ENCODE measurements at places on chromosomes 7 and 10. TPM values are rescaled to one million over a fixed set of nuclear protein-coding genes. Genes with fewer than 3 reads are reported as not detected.

Gene GNG11
- 33.2 TPM for total RNA-seq

Gene TMEM184A
- 0.16 TPM for total RNA-seq

GRCh38 chr7:31569528-31569927 is 55.6 kb downstream of the ITPRID1 start:
- no peak for DNase-seq

GRCh38 chr10:11209830-11210181 is 192.1 kb downstream of the CELF2 start:
- DNase-seq, result no peak

DNA sequence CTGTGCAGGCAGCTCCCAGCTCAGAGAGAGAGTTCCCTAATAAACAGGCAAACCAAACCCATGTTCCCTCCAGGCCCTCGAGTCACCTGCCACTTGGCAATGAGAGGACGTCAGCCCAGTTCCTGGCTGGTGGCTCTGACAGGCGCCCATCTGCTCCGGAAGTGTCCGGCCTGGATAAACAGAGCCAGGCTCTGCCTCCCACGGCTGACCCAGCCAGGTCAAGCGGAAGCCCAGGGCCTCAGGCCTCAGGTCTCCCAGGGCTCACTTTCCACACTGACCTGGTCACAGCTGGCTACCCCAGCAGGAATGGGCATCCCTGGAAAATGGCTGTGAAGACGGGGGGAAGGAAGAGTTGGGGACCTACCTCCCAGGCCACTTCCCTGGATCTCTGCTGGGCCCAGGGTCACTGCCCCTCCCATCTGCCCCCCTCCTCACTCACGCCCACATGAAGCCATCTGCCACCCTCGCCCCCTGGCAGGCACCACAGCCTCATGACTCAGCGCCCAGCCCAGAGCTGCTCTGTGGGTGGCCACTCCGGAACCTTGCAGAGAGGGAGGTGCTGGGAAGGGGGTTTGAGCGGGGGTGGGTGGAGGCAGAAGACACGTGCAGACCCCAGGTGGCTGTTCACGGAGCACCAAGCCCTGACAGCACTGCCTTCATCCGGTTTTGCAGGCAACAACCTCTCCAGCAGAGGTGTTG is 37.4 kb upstream of the DUSP5 start:
- peak; percentile 89 for DNase-seq

GRCh38 chr7:47183862-47184590 is 397.9 kb downstream of the TNS3 start:
- DNase-seq, result no peak

GRCh38 chr7:74417419-74417971 is 36.2 kb upstream of the GTF2IRD1 start:
- DNase-seq, result no peak

Gene CYP26C1
- total RNA-seq, result 0.22 TPM

Gene LIPN
- 0.74 TPM for total RNA-seq

GRCh38 chr10:95214369-95214768 is 20.3 kb downstream of the ACSM6 start:
- DNase-seq, result no peak

DNA sequence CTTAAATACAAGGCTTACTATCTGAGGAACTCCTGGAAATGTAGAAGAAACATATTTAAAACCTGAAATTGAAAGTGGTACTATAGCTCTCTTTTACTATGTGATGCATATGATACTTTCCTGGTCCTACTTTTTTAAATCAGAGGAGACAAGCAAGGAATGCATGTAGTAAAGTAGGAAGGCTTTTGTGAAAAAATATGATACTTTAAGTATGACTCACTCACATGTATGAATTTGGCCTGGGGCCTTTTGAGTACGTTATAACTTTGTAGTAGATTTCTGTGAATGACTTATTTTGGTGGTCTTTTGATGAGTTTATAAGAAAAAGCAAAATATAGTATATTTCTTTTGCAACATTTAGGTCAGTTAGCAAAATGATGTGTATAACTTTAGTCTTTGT is 53.8 kb downstream of the TAX1BP1 start:
- no peak for DNase-seq

Gene CCDC71L
- total RNA-seq, result 122 TPM

GRCh38 chr7:130982160-130982638 is 248.2 kb upstream of the KLF14 start:
- DNase-seq, result no peak

DNA sequence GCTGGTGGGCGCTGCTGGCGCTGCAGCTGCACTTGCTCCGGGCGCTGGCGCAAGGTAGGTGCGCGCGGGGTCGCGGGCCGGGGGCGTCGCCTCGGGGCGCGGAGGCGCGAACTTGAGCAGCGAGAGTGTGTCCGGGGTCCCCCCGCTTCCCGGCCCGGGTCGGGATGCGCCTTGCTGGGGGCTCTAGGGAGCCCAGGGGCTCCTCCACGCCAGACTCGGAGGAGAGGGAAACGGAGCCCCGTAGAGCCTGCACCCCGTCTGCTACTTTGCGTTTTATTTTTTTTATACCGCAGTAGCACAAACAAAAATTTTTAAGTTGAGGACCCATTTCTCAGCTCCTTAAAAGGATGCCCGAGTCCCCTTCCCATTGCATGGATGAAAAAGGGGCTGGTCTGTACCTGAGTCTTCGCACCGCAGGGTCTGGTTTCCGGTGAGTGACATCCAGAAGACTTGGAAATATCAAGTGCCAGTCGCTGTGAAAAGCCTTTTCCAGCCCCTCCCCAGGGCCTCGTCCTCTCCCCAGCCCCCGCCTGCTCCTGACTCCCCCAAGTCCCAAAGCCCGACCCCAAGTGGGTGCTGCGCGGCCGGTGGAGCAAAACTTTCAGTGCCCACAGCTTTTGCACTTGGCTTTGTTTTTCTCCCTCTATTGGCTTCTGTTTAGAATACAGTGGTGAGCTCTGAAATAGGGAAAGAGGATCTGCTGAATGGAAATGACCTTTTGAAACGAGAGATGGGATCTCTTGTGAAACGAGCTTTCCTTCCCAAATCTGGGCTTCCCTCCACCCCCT is 973 bp downstream of the SDK1 start:
- no peak for DNase-seq

- DNase-seq, result no peak
Observed at GRCh38 chr10:3584926-3585784, 199.9 kb downstream of the KLF6 start.

DNA sequence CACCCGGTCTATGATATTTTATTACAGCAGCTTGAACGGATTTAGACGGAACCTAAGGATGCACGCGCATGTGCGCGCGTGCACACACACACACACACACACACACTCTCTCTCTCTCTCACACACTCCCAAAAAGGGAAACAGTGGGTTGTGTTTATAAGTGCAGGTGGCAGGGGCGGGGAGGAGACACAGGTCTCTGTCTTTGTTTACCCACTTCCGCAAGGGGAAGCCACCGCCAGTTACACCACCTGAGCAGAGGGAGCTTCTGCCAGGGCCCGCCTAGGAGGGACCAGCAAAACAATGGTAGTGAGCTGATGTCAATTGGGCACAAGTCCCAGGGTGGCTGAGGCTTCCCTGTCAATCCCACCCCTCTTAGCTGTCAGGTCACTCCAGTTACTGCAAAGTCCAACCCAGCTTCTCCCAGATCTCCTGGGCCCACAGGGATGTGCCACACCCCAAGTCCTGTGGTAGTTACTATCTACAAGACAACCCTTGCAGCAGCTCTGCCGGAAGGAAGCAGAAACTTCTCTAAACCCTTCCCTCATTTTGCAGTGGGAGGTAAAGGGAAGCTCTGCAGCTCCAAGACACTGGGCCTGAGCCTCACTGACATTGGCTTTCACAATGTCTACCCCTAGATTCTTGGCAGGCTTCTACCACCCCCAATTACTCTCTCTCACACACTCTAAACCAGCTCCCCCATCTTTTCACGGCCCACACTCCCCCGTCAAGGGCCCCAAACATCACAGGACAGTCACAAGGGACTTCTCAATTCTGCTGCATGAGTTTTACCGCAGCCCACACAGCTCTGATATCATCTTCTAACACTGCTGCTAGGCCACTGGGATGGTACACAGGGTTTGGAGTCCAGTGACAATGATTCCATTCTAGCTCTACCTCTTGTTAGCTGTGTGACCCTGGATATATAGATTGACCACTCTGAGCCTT is 17.6 kb downstream of the ANXA11 start:
- peak; percentile 45 for DNase-seq

DNA sequence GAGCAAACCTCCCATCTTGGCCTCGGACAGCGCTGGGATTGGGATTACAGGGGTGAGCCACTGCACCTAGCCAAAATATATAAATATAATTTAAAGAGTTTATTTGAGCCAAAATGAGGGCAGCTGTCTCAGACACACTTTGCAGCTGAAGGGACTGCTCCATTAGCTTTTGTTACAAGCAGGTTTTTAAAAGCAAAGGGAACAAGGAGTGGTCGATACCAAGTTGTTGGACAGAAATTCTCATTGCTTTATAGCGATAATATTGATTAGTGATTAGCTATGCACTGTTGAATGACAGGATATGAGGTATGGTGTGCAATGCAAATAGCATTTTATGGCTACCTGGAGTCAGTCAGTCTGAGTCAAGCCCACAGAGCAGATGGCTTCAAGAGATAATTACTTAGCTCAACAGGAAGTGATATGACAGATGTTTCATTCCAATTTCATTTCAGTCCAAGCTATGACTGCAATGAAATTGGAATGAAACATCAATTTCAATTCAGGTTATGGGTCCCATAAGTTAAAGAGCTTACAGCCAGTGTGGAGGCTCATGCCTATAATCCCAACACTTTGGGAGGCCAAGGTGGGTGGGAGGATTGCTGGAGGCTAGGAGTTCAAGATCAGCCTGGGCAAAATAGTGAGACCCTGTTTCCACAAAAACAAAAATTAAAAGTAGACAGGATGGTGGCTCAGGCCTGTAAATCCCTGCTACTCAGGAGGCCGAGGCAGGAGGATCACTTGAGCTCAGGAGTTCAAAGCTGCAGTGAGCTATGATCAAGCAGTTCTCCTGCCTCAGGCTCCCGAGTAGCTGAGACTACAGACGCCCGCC is 23.1 kb downstream of the TYW1 start:
- DNase-seq, result no peak

DNA sequence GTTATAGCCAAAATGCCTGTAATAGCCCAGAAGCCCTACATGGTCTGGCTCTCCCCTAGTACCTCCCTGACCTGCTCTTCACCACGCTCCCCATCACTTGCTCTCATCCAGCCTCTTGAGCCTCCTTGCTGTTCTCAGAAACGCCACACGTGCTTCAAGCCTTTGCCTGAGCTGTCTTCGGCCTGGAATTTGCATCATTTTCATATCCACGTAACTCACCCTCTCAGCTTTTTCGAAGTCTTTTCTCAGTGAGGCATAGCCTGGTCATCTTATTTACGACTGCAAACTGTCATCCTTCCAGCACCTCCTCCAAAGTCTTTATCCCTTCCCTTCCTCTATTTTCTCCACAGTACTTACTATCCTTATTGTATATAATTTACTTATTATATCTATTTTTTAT is 151.0 kb upstream of the AHR start:
- no peak for DNase-seq
